ENCODE measurements at places on chromosomes 3 and 15. TPM values are rescaled to one million over a fixed set of nuclear protein-coding genes. Genes with fewer than 3 reads are reported as not detected.

GRCh38 chr3:150384296-150385212, 23.5 kb upstream of the TSC22D2 start:
- no peaks in the 10 kb centered on the region for H3K36me3 ChIP-seq
- H3K27me3 ChIP-seq: no peaks in the 10 kb centered on the region
- peak overlapping the region; percentile 2 for H3K27ac ChIP-seq

GRCh38 chr3:46609212-46609721, 3.1 kb upstream of the FAM240A start:
- H3K27me3 ChIP-seq: peaks cover 3% of the 10 kb centered on the region
- no peak overlapping the region for H3K4me3 ChIP-seq
- DNase-seq: no peak
- no peak overlapping the region for H3K27ac ChIP-seq

GRCh38 chr15:62444104-62445022, 279.3 kb upstream of the C2CD4B start:
- H3K4me3 ChIP-seq: no peak overlapping the region
- H3K4me1 ChIP-seq: no peaks in the 10 kb centered on the region
- no peak for DNase-seq
- no peaks in the 10 kb centered on the region for H3K27me3 ChIP-seq
- H3K27ac ChIP-seq: no peak overlapping the region
- no peaks in the 10 kb centered on the region for H3K36me3 ChIP-seq

DNA sequence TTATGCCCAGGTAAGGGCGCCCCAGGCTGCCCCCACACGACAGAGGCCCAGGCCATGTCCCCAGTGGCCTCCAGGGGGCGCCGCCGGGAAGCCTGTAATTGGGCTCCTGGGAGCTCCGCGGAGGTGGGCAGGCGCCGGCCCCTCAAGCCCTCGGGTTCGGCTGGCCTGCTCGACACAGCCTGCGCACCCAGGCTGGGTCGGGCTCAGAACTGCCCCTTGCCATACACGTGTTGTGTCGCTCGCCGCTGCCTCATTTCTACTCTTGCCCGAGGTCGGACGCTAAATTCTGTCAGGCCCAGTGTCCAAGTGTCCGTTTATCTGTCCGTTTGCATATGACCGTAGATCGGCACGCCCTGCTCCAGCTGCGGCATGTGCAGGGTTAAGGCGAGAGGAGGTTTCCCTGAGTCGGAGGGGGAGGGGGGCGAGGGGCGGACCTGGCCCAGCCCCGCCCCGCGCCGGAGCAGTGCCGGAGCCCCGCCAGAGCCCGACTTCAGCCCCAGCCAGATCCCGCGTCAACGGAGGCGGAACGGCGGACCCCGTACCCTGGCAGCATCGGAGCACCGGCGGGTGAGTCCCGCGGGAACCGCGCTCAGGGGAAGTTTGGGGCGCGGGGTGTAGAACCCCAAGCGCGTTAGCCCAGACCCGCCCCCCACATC, at the start of gene KLHDC8B:
Gene KLHDC8B, plus strand, starts transcription at position 480 of the 656 bp plus-strand sequence. CDS start 1,172 bp downstream, outside the sequence.
- H3K27me3 ChIP-seq: no peaks in the 10 kb centered on the region
- H3K4me3 ChIP-seq: peak within 1 kb of the TSS; percentile 91
- DNase-seq: peak; percentile 94
- H3K4me1 ChIP-seq: peaks cover 33% of the 10 kb centered on the region
- H3K27ac ChIP-seq: peak within 1 kb of the TSS; percentile 81

GRCh38 chr15:98809273-98809672, 160.9 kb downstream of the IGF1R start:
- no peak overlapping the region for H3K27ac ChIP-seq
- H3K27me3 ChIP-seq: no peaks in the 10 kb centered on the region
- H3K4me1 ChIP-seq: peaks cover 7% of the 10 kb centered on the region
- no peaks in the 10 kb centered on the region for H3K36me3 ChIP-seq
- DNase-seq: no peak
- no peak overlapping the region for H3K4me3 ChIP-seq

- H3K36me3 ChIP-seq: no peaks in the 10 kb centered on the region
- H3K27ac ChIP-seq: no peak overlapping the region
- peak; percentile 39 for DNase-seq
- no peak overlapping the region for H3K4me3 ChIP-seq
Observed at GRCh38 chr3:34394978-34395748, 596.7 kb downstream of the PDCD6IP start.

DNA sequence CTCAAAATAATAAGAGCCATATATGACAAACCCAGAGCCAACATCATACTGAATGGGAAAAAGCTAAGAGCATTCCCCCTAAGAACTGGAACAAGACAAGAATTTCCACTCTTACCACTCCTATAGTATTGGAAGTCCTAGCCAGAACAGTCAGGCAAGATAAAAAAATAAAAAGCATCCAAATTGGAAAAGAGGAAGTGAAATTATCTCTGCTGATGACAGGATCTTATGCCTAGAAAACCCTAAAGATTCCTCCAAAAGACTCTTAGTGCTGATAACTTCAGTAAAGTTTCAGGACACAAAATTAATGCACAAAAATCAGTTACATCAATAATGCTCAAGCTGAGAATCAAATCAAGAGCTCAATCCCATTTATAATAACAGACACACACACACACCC, 45.9 kb upstream of the SLC2A2 start:
- no peak overlapping the region for H3K4me3 ChIP-seq
- H3K36me3 ChIP-seq: peaks cover 22% of the 10 kb centered on the region
- H3K27ac ChIP-seq: no peak overlapping the region
- H3K4me1 ChIP-seq: no peaks in the 10 kb centered on the region

- H3K4me3 ChIP-seq: no peak overlapping the region
- H3K27me3 ChIP-seq: no peaks in the 10 kb centered on the region
- DNase-seq: no peak
- peak overlapping the region; percentile 72 for H3K27ac ChIP-seq
- H3K36me3 ChIP-seq: peaks cover 27% of the 10 kb centered on the region
Observed at GRCh38 chr15:74642348-74642733, 26.7 kb downstream of the CLK3 start.

DNA sequence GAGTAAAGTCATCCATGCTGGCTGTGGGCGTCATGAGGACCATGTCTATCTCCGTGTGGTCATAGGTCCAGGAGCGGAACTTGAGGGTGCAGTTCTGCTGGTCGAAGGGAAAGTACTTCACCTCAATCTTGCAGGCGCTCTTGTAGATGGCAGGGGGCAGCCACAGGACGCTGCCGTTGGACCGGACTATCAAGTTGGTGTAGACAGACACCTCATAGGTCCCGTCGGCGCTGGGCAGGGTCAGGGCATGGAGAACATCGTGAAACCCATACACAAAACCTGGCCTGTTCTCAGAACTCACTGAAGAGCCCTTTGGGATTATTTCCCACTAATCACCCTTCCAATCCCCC, 8.9 kb upstream of the CHRNA3 start:
- H3K4me1 ChIP-seq: no peaks in the 10 kb centered on the region
- H3K27ac ChIP-seq: no peak overlapping the region
- no peak overlapping the region for H3K4me3 ChIP-seq
- peak; percentile 58 for DNase-seq
- no peaks in the 10 kb centered on the region for H3K36me3 ChIP-seq

DNA sequence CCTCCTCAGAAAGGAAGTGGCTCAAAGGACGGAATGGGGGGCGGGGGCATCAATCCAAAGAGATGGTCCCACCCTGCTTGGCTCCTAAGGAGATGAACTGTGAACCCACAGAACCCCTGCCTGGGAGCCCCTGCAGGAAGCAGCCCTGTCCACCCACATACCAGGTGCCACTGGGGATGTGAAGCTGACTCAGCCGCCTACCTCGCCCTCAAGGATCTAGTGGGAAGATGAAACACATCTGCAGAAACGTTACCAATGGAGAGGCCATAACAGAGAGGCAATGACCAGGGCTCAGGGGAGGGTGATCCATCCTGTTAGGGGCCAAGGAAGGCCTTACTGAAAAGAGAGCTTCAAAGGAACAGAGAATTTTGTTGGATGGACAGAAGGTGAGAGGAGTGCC, 35.1 kb downstream of the EAF1 start:
- no peaks in the 10 kb centered on the region for H3K36me3 ChIP-seq
- H3K27ac ChIP-seq: no peak overlapping the region
- H3K4me1 ChIP-seq: no peaks in the 10 kb centered on the region
- H3K4me3 ChIP-seq: no peak overlapping the region
- no peak for DNase-seq
- H3K27me3 ChIP-seq: no peaks in the 10 kb centered on the region

- peaks cover 12% of the 10 kb centered on the region for H3K4me1 ChIP-seq
- DNase-seq: no peak
- H3K36me3 ChIP-seq: no peaks in the 10 kb centered on the region
Observed at GRCh38 chr15:63380151-63380807, 1.4 kb downstream of the CA12 start.

DNA sequence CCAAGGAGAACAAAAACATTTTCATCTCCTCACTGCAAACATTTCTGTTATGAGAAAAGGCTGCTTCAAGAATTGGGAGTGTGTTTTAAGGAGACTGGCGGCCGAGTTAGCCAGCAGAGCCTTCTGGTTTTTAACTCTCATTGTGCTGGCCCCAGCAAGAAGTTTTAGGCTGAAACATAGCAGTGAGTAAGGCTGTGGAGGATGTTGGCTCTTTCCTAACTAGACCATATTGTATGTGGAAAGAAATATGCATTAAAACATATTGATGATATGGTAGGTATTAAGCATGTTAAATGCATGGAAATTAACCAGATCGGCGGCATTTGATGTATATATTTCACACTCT, 90.7 kb downstream of the TIGIT start:
- H3K4me3 ChIP-seq: peak overlapping the region; percentile 43
- H3K27ac ChIP-seq: peak overlapping the region; percentile 55
- DNase-seq: no peak
- H3K4me1 ChIP-seq: peaks cover 5% of the 10 kb centered on the region
- H3K27me3 ChIP-seq: no peaks in the 10 kb centered on the region

GRCh38 chr3:143736205-143736997, 111.9 kb downstream of the SLC9A9 start:
- H3K4me3 ChIP-seq: no peak overlapping the region
- H3K36me3 ChIP-seq: no peaks in the 10 kb centered on the region
- no peaks in the 10 kb centered on the region for H3K4me1 ChIP-seq
- no peaks in the 10 kb centered on the region for H3K27me3 ChIP-seq

DNA sequence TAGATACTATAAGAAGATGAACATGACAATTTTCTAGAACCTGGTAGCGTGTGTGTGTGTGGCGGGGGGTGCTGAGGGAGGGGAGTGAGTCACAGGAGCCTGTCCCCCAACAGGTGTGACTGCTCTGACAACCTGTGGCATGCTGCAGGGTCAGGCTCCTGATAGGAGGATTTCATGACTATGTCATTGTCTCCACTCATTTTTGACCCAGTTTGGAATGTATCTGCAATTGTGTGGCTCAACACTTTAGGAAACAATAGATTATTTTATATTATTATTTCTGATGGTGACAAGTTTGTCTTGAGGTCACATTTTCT, 9.3 kb upstream of the VILL start:
- no peak overlapping the region for H3K27ac ChIP-seq
- H3K36me3 ChIP-seq: peaks cover 41% of the 10 kb centered on the region
- H3K4me1 ChIP-seq: peaks cover 14% of the 10 kb centered on the region
- H3K4me3 ChIP-seq: no peak overlapping the region

DNA sequence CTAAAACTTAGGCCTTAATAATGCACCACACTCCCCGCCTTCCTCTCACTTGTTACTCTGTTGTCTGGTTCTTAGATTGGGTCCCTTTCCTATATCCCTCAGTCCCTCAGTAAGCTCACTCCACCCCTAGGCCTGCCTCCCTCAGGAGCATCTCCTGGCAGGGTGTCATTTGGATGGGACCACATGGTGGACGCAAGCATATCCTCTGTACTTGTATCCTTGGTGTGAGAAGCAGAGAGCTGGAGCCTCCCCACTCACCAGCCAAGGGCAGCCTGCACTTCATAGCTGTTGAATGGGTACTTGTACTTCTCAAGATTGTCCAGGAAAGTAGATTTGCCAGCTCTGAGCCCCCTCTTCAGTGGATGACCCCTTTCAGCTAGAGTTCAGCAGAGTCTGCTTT, 11.6 kb downstream of the SEC61A1 start:
- no peak for DNase-seq
- no peaks in the 10 kb centered on the region for H3K4me1 ChIP-seq
- H3K4me3 ChIP-seq: no peak overlapping the region

DNA sequence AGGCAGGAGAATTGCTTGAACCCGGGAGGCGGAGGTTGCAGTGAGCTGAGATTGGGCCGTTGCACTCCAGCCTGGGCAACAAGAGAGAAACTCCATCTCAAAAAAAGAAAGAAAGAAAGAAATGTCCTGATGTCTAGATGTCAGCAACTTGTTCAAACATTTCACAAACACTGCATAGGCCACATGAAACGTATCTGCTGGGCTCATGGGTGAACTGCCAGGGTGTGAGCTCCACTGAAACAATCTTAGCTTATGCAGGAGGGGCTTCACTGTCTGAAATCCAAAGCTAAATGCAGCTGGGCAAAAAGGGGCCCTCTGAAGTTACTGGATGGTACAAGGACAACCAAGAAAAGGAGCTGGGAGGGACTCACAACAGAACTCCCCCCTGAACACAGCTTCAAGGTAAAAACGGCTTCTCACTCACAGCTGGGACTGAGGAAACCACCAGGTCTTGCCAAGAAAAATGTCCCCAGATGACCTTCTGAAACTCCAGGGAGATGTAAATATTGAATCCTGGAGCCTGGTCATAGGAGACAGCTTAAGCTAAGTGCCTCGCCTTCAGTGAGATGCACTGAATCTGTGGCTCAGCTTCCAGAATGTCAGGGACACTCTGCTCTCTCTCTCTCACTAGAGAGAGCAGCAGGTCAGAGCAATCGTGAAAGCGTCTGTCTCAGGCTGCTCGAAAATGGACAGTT, 31.9 kb downstream of the SEC61A1 start:
- no peak overlapping the region for H3K27ac ChIP-seq
- DNase-seq: peak; percentile 26

DNA sequence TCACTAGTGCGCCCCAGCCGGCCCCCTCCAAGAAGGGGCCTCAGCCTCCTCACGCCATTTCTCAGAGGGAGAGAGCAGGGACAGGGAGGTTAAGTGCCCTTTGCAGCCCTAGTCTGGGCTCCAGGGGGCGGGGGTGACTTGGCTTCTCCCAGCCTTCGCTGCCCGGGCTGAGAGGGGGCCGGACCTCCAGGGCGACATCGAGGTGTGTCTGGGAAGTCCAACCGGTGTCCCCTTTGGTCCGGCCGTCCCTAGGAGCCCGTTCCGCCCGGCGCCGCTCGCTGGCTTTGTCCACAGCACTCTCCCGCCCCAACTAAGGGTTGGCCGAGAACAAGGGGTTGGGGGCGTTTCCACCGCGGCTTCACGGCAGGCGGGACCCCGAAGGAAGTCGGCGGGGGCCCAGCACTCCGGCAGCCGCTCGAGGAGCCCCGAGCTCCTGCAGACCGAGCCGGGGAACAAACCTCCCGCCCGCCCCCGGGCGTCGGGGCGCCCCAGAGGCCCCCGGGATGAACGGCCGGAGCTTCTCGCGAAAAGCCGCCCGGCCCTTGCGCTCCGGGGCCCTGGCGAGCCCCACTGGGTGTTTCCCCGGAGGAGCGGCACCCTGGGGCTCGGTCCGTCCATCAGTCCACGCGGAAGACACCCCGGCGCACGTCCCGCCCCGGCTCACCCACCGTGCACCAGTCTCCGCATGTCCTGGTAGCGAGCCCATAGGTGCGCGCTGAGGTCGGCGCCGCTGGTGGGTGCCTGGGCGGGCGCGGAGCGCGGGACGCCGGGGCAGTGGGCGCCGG, 627 bp downstream of the NT5DC2 start:
- DNase-seq: peak; percentile 76
- peaks cover 2% of the 10 kb centered on the region for H3K36me3 ChIP-seq
- H3K27ac ChIP-seq: peak overlapping the region; percentile 47
- peak overlapping the region; percentile 67 for H3K4me3 ChIP-seq
- H3K4me1 ChIP-seq: peaks cover 47% of the 10 kb centered on the region

MAP2K1 gene
- total RNA-seq: 44.5 TPM

ITIH1 gene
- not detected for total RNA-seq

RPL15 gene
- total RNA-seq: 1,404 TPM

CLRN1 gene
- total RNA-seq: not detected

Measured in upper lobe of right lung (tissue), 1 donor.